H9 (cell line): ENCODE measurements at places on chromosomes 12 and 14. TPM values are rescaled to one million over a fixed set of nuclear protein-coding genes. Genes with fewer than 3 reads are reported as not detected.
A peak's percentile ranks its signal among the peaks of the same experiment; 100 is the strongest.

GRCh38 chr12:113418213-113418879 is 3.8 kb upstream of the SDSL start:
- DNase-seq = no peak
- H3K4me3 ChIP-seq = no peak overlapping the region
- H3K27me3 ChIP-seq = no peaks in the 10 kb centered on the region
- no peak overlapping the region for H3K27ac ChIP-seq

DNA sequence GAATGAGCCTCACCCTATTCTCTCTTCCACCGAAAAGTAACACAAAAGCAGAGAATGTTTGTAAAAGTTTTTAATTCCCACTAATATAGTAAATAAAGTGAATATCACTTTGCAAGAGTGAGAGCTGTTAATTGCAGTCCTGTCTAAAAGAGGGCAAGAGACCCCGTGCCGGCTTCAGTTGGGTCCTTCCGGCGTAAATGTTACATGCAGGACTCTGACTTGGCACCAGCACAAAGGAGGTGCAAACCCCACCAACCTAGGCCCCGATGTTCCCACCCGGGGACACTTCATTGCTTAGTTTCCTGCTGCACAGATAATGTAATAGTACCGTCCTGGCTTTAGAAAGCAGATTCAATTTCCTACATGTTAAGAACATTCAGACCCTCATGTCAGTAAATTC is 66.0 kb upstream of the DYNC1H1 start:
- DNase-seq = no peak
- no peaks in the 10 kb centered on the region for H3K4me1 ChIP-seq
- no peaks in the 10 kb centered on the region for H3K27me3 ChIP-seq
- H3K4me3 ChIP-seq = no peak overlapping the region

- no peaks in the 10 kb centered on the region for H3K27me3 ChIP-seq
- H3K4me1 ChIP-seq = no peaks in the 10 kb centered on the region
- H3K36me3 ChIP-seq = peaks cover 3% of the 10 kb centered on the region; the same call in 2 of the 3 replicates
- no peak within 1 kb of the TSS for H3K27ac ChIP-seq
- DNase-seq = peak; percentile 76
- no peak within 1 kb of the TSS for H3K4me3 ChIP-seq
These were observed at the start of gene SERPINA5 for GRCh38 chr14:94581127-94581999. Gene SERPINA5, plus strand, starts transcription at chr14:94581426. Its CDS starts 5,937 bp downstream, at chr14:94587363.

GRCh38 chr12:87820524-87821202 is 208.5 kb downstream of the C12orf50 start:
- no peak overlapping the region for H3K27ac ChIP-seq
- H3K4me1 ChIP-seq = no peaks in the 10 kb centered on the region
- H3K4me3 ChIP-seq = no peak overlapping the region

GRCh38 chr14:104319491-104320241 is 181.3 kb downstream of the KIF26A start:
- no peak overlapping the region for H3K4me3 ChIP-seq
- no peaks in the 10 kb centered on the region for H3K36me3 ChIP-seq
- H3K4me1 ChIP-seq = no peaks in the 10 kb centered on the region
- no peak overlapping the region for H3K27ac ChIP-seq
- no peak for DNase-seq
- no peaks in the 10 kb centered on the region for H3K27me3 ChIP-seq

- DNase-seq = no peak
- peaks cover 6% of the 10 kb centered on the region; the same call in 2 of the 3 replicates for H3K36me3 ChIP-seq
- H3K4me1 ChIP-seq = no peaks in the 10 kb centered on the region
- H3K27me3 ChIP-seq = no peaks in the 10 kb centered on the region
- no peak overlapping the region for H3K27ac ChIP-seq
These were observed 244.9 kb upstream of the RGS6 start for GRCh38 chr14:71687166-71687831.

GRCh38 chr14:61179061-61179690 is 102.0 kb downstream of the TMEM30B start:
- H3K36me3 ChIP-seq = no peaks in the 10 kb centered on the region
- no peaks in the 10 kb centered on the region for H3K27me3 ChIP-seq
- peaks cover 5% of the 10 kb centered on the region for H3K4me1 ChIP-seq
- DNase-seq = no peak

DNA sequence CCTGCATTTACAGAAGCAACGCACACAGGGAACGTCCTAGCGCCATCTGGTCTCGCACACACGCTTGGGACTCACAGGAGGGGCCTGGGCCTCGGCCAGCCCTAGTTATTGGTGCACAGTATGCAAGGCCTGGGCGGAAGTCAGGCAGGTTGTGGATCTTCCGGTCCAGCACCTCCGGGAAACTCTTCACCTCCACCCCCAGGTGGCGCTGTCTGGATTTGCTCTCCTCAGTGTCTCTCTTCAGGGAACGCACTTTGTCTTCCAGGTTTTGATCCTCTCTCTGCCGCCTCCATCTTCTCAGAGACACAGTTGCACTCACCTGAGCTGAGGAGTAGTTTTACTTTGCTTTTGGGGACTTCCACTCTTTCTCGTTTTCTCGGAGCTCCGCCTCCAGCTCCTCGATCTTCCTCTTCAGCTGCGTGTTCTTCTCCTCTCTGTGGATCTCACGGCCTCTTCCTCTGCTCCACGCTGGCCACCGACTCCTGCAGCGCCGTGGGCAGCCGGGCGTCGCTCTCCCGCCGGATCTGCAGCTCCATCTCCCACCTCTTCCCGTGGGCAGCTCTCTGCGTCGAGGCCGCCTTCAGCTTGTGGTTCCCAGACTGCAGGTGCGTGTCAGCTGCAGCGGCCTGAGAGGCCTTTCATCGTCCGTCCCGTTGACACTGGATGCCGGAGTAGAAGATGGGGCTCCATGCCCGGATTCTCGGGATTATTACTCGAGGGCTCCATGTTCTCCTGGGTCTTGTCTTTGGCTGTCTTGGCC is 933.8 kb downstream of the TMEM121 start:
- no peak overlapping the region for H3K4me3 ChIP-seq
- no peaks in the 10 kb centered on the region for H3K4me1 ChIP-seq
- H3K27me3 ChIP-seq = no peaks in the 10 kb centered on the region
- H3K27ac ChIP-seq = no peak overlapping the region

DNA sequence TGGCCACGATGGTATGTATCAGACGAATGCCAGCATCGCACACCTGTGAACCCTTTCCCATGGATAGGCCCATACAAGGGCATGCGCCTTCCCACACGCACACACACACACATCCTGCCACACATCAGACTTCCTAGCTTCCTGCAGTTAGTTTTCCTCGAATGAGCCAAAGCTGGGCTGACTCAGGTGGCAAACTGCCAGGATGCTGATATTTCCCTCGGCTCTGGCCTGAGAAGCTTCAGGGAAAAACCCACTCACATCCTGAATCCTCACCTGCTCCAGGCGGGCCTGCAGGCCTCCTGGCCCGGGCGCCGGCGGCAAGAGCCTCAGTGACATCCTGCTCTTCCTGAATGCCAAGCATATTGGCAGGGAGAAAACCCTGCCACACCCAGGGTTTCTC is 22.4 kb downstream of the CALM1 start:
- no peaks in the 10 kb centered on the region for H3K36me3 ChIP-seq
- H3K4me3 ChIP-seq = no peak overlapping the region
- H3K4me1 ChIP-seq = no peaks in the 10 kb centered on the region
- H3K27me3 ChIP-seq = no peaks in the 10 kb centered on the region
- no peak for DNase-seq

DNA sequence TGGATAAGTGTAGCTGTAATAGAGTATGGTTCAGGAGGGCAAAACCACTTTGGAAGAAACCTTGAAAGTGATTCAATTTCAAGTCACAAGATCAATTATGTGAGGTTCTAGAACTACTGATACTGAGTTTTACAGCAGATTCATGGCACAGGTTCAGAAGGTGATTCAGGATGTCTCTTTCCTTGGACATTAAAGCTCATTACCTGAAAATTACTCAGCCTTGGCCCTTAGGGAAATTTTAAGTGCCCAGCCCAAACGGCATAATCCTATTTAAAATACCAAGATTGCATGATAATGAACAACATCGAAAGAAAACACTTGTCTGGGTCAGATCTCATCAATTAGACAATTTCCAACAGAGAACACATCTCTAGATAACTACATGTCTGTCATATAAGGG is 70.2 kb upstream of the SLC38A2 start:
- no peaks in the 10 kb centered on the region for H3K27me3 ChIP-seq
- DNase-seq = no peak
- H3K4me3 ChIP-seq = no peak overlapping the region
- no peaks in the 10 kb centered on the region for H3K4me1 ChIP-seq

DNA sequence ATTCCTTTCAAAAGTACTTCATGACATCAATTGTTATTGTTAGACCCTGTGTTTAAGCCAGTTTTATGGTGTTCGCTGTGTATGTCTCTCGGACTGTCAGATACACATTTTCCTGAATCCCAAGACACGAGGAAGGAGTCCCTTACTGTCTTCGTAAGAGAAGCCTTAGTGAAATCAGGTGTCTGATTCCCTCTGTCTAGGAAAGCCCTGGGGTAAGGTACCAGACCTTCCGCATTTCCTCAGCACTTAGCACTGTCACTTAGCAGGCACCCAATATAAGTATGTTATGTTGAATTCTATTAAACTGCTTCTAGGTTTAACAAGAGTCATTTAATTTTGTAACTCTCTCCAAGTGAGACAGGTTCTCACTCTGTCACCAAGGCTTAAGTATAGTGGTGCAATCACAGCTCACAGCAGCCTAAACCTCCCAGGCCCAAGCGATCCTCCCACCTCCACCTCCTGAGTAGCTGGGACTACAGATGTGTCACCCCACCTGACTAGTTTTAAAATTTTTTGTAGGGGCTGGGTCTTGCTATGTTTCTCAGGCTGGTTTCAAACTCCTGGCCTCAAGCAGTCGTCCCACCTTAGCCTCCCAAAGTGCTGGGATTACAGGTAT is 111.0 kb downstream of the BBS10 start:
- H3K27me3 ChIP-seq = no peaks in the 10 kb centered on the region
- no peak overlapping the region for H3K4me3 ChIP-seq
- H3K36me3 ChIP-seq = no peaks in the 10 kb centered on the region
- no peak for DNase-seq
- no peaks in the 10 kb centered on the region for H3K4me1 ChIP-seq
- no peak overlapping the region for H3K27ac ChIP-seq

- no peaks in the 10 kb centered on the region for H3K27me3 ChIP-seq
- H3K4me3 ChIP-seq = no peak overlapping the region
- DNase-seq = no peak
- peaks cover 11% of the 10 kb centered on the region for H3K36me3 ChIP-seq
- no peak overlapping the region for H3K27ac ChIP-seq
These were observed 25.5 kb downstream of the SUSD6 start for GRCh38 chr14:69636718-69637480.

DNA sequence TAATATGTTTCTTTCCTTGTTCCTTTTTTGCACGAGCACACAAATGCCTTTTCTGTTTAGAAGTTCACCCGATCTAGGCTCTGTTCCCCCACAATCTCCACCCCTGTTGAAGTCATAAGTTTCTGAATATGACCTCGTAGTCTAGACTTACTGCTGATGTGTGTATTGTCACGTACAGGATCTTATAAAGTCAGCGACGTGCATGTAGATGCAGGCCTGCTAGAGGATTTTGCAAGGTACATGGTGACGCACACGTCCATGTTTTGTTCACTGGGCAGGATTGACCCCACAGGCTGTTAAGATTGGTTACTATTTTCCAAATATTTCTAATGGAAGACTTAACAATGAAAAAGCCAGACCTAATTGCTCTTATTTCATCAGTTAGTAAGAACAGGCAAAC is 46.2 kb upstream of the CCDC91 start:
- H3K4me1 ChIP-seq = no peaks in the 10 kb centered on the region
- H3K36me3 ChIP-seq = no peaks in the 10 kb centered on the region
- no peak for DNase-seq
- H3K27ac ChIP-seq = no peak overlapping the region
- no peak overlapping the region for H3K4me3 ChIP-seq

DNA sequence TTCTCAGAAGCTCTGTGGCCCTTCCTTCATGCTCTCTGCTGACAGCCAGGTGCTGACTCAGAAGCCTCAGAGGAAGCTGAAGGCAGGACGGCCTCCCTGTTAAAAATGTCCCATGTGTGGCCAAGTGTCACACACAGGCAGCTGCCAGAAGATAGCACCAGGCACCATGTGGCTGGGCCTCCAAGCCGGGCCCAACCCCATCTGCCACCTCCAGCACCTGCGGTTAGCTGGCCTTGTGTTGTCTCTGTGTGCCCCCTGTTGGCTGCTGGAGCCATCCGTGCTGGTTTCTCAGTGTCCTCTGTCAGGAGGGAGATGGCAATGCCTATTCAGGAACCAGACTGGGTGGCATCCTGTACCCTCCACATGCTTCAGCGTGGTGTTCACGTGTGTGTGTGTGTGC is 63.2 kb downstream of the TSPAN11 start:
- no peaks in the 10 kb centered on the region for H3K27me3 ChIP-seq
- H3K4me3 ChIP-seq = no peak overlapping the region
- DNase-seq = peak; percentile 82
- H3K36me3 ChIP-seq = no peaks in the 10 kb centered on the region; the same call in 2 of the 3 replicates
- H3K27ac ChIP-seq = no peak overlapping the region

DNA sequence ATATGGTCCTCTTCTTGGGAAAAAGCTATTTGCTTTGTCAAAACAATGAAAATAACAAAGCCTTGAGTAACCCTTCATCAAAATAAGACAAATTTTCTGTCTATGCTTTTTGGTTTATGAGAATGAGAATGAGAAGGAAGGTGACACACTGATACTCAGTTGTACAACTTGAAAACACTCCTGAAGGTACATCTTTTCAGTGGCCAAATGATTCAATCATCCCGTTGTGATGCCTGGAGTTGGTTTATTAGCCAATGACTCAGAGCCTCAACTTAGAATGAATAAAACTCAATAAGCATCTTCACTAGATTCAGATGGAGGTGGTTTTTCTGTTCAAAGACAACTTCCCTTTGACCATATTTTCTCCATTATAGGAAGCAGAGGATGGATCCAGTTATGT is 7.8 kb upstream of the CALM1 start:
- DNase-seq = no peak
- H3K27ac ChIP-seq = no peak overlapping the region
- H3K36me3 ChIP-seq = no peaks in the 10 kb centered on the region
- H3K4me1 ChIP-seq = peaks cover 8% of the 10 kb centered on the region; the same call in 1 of the 2 replicates
- no peak overlapping the region for H3K4me3 ChIP-seq
- H3K27me3 ChIP-seq = no peaks in the 10 kb centered on the region

DNA sequence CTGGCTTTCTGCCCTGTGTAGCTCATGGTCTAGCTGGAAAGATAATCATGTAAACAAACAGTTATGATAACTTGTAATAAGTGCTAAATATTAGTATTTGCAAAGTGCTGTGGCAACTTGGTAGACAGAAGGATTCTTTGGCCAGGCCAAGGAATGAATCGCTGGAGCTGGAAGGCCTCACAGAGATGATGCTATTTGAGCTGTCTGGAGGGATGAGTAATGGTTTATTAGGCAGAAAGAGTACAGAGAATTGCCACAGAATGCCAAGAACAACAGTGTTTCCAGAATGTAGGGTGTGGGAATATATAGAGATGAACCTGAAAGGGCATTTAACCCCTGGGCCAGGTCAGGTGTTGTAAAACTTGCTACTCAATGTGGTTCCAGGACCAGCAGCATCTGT is 27.6 kb downstream of the OTX2 start:
- H3K4me1 ChIP-seq = no peaks in the 10 kb centered on the region
- no peak overlapping the region for H3K4me3 ChIP-seq
- no peak overlapping the region for H3K27ac ChIP-seq
- DNase-seq = no peak
- H3K36me3 ChIP-seq = no peaks in the 10 kb centered on the region

- no peak for DNase-seq
- peaks cover 8% of the 10 kb centered on the region; the same call in 1 of the 2 replicates for H3K4me1 ChIP-seq
- no peaks in the 10 kb centered on the region for H3K27me3 ChIP-seq
These were observed 67.0 kb downstream of the DIP2B start for GRCh38 chr12:50571786-50572185.

LMO3 gene
- total RNA-seq = not detected in 2 replicates

ANG gene
- total RNA-seq = 3.2 and 3.8 TPM in 2 replicates

ZNF740 gene
- total RNA-seq = 41.2 and 47.2 TPM in 2 replicates

TAS2R9 gene
- total RNA-seq = not detected in 2 replicates

TMEM132C gene
- 0.22 and 0.24 TPM in 2 replicates for total RNA-seq

RNASE2 gene
- not detected in 2 replicates for total RNA-seq

PTPRQ gene
- not detected in 2 replicates for total RNA-seq

WSCD2 gene
- total RNA-seq = 0.92 and 1.2 TPM in 2 replicates

THTPA gene
- total RNA-seq = 13.4 and 15.6 TPM in 2 replicates

BBOF1 gene
- total RNA-seq = 0.61 and 0.66 TPM in 2 replicates

DPY19L2 gene
- 4.9 and 6.1 TPM in 2 replicates for total RNA-seq

ARHGEF40 gene
- total RNA-seq = 71.1 and 71.4 TPM in 2 replicates

AHNAK2 gene
- 2.3 and 2.8 TPM in 2 replicates for total RNA-seq
